ENCODE measurements at places on chromosomes 4 and X. TPM values are rescaled to one million over a fixed set of nuclear protein-coding genes. Genes with fewer than 3 reads are reported as not detected.

GRCh38 chrX:357693-358471 lies 28.8 kb downstream of the PPP2R3B start:
- H3K4me3 ChIP-seq: no peak overlapping the region
- H3K27ac ChIP-seq: peak overlapping the region; percentile 9
- H3K4me1 ChIP-seq: peaks cover 13% of the 10 kb centered on the region
- peak; percentile 90 for DNase-seq

- H3K27me3 ChIP-seq: no peaks in the 10 kb centered on the region
- H3K4me3 ChIP-seq: peak overlapping the region; percentile 73
- peaks cover 19% of the 10 kb centered on the region for H3K4me1 ChIP-seq
- DNase-seq: peak; percentile 94
Observed at GRCh38 chrX:74536152-74536831, 78.1 kb downstream of the RLIM start.

- H3K4me1 ChIP-seq: peaks cover 11% of the 10 kb centered on the region
- peak within 1 kb of the TSS; percentile 68 for H3K4me3 ChIP-seq
- peak within 1 kb of the TSS; percentile 69 for H3K27ac ChIP-seq
- no peaks in the 10 kb centered on the region for H3K36me3 ChIP-seq
- DNase-seq: no peak
Observed at GRCh38 chrX:1336331-1336943, at the start of gene IL3RA. Gene IL3RA, plus strand, starts transcription at chrX:1336785. Its CDS starts 4,981 bp downstream, at chrX:1341766.

DNA sequence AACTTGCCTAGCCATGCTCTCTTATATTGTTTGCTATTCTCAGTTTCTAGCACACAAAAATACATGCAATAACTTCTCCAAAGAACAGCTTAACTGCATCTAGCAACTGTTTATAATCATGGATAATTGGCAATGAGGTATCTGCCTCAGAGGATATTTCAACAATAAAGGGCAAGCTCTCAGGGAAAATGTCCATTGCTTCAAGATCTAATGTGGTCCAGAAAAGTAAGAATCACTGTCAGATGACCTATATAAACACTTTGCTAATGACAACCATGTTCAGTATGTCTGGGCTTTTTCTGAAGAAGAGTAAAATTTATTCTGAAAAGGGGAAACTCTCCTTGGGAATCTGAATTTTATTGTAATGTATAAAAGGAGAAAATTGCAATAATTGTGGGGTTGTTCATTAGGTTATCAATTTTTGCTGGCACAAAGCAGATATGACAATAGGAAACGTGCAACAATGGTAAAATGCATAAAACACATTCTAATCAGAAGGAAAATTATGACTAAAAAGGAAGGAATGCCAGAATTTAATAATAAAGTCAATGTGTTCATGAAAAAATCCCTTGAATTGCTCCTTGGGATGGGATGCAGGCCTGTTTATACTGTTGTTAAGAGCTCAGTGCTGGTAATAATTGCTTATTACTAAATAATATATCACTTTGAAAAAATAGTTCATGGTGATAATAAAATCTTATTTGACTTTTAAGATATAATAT lies 90.3 kb downstream of the ANTXR2 start:
- H3K27me3 ChIP-seq: no peaks in the 10 kb centered on the region
- H3K4me3 ChIP-seq: no peak overlapping the region
- peaks cover 3% of the 10 kb centered on the region for H3K36me3 ChIP-seq
- no peaks in the 10 kb centered on the region for H3K4me1 ChIP-seq

DNA sequence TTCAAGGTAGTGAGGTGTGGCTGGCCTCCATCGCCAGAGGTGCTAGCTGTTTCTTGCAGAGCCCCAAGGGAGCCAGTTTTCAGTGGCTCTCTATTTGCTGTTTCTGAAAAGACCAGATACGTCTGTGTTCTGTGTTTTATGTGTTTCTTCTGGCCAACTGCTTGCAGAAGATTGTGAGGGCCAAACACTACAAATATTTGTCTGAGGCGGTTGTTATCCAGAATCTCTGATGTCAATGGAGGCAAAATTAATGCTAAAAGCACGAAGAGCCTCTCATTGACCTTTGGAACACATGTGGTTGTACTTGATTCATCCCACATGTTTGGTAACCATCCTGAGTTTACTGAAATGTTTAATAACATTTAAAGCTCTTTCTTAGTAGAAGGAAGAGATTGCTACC lies 113.9 kb downstream of the CT47B1 start:
- H3K27me3 ChIP-seq: no peaks in the 10 kb centered on the region
- DNase-seq: no peak
- no peaks in the 10 kb centered on the region for H3K4me1 ChIP-seq
- no peaks in the 10 kb centered on the region for H3K36me3 ChIP-seq
- H3K4me3 ChIP-seq: no peak overlapping the region
- H3K27ac ChIP-seq: no peak overlapping the region

Gene TTC29
- total RNA-seq: 0.41 TPM

Gene MBNL3
- total RNA-seq: 3.8 TPM

Gene IGSF1
- 3.5 TPM for total RNA-seq

- H3K36me3 ChIP-seq: no peaks in the 10 kb centered on the region
- H3K4me1 ChIP-seq: peaks cover 14% of the 10 kb centered on the region
- DNase-seq: no peak
- no peaks in the 10 kb centered on the region for H3K27me3 ChIP-seq
Observed at GRCh38 chr4:127732623-127733328, 2.6 kb downstream of the SLC25A31 start.

- DNase-seq: no peak
- H3K4me1 ChIP-seq: no peaks in the 10 kb centered on the region
- H3K4me3 ChIP-seq: no peak overlapping the region
- no peak overlapping the region for H3K27ac ChIP-seq
- peaks cover 6% of the 10 kb centered on the region for H3K36me3 ChIP-seq
Observed at GRCh38 chr4:16262188-16262587, 35.9 kb upstream of the TAPT1 start.

Gene DMP1
- total RNA-seq: not detected

Gene CACNA1F
- not detected for total RNA-seq

Gene BST1
- 0.45 TPM for total RNA-seq

DNA sequence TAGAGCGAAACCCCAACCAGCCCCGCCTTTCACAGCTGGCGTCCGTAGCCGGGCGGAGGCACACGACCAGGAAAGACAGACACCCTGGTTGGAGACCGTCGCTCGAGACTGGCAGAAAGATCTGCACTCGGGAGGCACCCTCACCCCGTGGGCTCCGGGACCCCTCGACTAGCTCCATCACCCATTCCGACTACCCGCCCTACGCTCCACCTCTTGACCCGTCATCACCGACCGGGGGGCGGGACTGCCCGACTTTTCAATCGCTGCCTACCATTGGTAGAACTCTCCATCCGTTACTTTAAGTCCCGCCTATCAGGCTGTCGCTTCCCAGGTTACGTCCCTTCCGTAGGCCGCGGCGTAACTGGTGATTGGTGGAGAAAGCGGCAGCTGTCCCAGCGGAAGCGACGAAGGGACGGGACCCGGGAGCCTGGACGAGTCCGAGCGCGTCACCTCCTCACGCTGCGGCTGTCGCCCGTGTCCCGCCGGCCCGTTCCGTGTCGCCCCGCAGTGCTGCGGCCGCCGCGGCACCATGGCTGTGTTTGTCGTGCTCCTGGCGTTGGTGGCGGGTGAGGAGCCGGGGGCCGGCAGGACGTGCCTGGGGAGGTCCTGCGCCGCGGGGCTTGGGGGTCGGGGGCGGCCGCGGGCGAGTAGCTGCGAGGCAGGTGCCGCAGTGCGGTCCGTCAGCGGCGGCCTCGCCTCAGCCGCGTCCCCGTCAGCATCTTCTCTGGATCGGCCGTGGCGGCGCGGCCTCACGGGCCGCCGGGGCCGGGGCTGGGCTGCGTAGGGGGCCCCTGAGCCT lies at the start of gene ATP6AP2:
Gene ATP6AP2 (plus strand): TSS at position 434 of the 799 bp plus-strand sequence. CDS start 96 bp downstream, at position 530.
- DNase-seq: peak; percentile 97
- no peaks in the 10 kb centered on the region for H3K27me3 ChIP-seq
- H3K4me3 ChIP-seq: peak within 1 kb of the TSS; percentile 84
- no peaks in the 10 kb centered on the region for H3K36me3 ChIP-seq
- H3K27ac ChIP-seq: peak within 1 kb of the TSS; percentile 91
- peaks cover 12% of the 10 kb centered on the region for H3K4me1 ChIP-seq

DNA sequence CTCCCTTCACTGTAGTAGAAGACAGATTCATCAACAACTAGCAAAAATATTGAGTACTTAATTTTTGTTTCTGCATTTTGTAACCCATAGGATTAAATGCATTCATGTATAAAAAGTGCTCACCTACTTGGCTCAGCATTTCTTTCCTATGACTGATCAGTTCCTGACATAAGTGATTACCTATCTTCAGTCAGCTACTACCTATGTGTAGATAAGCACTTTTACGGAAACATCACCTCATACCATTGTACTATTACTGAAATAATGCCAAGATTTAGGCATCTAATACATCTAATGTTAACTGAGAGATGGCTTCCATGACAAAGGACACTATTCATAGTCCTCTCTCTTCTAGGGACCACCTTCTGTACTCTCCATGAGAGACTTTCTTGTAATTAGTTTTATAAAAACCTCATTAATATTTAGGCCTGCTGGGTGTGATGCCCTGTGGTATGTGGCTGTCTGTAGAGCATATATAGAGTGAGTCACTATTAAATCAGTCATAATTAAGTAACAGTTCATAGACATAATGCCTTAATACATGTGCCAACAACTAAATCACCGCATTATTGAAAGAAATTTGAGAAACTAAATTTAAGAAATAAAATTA lies 147.0 kb downstream of the PDGFC start:
- H3K36me3 ChIP-seq: peaks cover 3% of the 10 kb centered on the region
- peaks cover 35% of the 10 kb centered on the region for H3K4me1 ChIP-seq
- no peak for DNase-seq
- H3K27me3 ChIP-seq: no peaks in the 10 kb centered on the region
- no peak overlapping the region for H3K27ac ChIP-seq
- H3K4me3 ChIP-seq: no peak overlapping the region

DNA sequence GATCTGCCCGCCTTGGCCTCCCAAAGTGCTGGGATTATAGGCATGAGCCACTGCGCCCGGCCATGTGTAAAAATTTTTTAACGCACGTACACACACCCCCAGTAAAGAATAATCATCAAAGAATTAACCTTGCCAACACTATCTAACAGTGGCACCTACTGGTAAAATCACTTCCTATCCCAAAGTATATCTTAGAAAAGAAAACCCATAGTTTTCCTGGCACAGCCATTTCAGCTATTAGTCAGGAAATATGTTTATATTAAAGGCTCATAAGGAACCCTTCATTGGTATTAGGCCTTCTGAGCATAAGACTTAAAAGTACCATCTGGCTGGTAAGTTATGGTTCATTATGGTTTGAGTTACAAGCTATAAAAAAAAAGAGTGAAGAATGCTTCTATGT lies 14.1 kb downstream of the S100G start:
- peaks cover 45% of the 10 kb centered on the region for H3K4me1 ChIP-seq
- H3K4me3 ChIP-seq: no peak overlapping the region
- H3K27me3 ChIP-seq: no peaks in the 10 kb centered on the region
- no peak for DNase-seq

- no peaks in the 10 kb centered on the region for H3K27me3 ChIP-seq
- DNase-seq: no peak
Observed at GRCh38 chrX:134774190-134775048, 116.1 kb upstream of the PLAC1 start.

DNA sequence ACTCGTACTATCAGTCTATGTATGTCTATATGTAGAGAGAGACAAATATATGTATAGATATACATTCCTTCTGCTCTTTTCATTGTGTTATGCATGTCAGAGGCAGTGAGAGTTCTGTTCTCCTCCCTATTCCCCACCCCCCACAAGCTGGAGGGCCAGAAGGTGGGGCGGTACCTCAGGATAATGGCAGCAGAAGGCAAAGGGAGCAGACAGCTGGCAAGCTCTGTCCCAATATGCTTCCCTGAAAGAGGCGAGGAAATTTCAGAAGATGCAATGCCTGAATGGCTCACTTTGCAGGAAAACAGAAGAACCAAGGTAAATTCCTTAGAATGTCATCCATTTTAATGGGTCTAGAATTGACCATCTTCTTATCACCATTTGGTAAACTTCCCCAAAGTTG lies 114.4 kb downstream of the NAA11 start:
- no peaks in the 10 kb centered on the region for H3K36me3 ChIP-seq
- H3K4me1 ChIP-seq: no peaks in the 10 kb centered on the region
- no peak overlapping the region for H3K4me3 ChIP-seq
- no peak overlapping the region for H3K27ac ChIP-seq

- no peak overlapping the region for H3K27ac ChIP-seq
- H3K27me3 ChIP-seq: no peaks in the 10 kb centered on the region
- H3K4me1 ChIP-seq: no peaks in the 10 kb centered on the region
- no peak overlapping the region for H3K4me3 ChIP-seq
- no peaks in the 10 kb centered on the region for H3K36me3 ChIP-seq
Observed at GRCh38 chr4:90458576-90458975, 331.4 kb downstream of the CCSER1 start.

Gene SSX3
- total RNA-seq: not detected

Gene NWD2
- total RNA-seq: not detected

Gene FGFR3
- 4.3 TPM for total RNA-seq

- H3K36me3 ChIP-seq: no peaks in the 10 kb centered on the region
- H3K27me3 ChIP-seq: peaks cover 11% of the 10 kb centered on the region
- H3K4me3 ChIP-seq: no peak overlapping the region
- H3K27ac ChIP-seq: no peak overlapping the region
Observed at GRCh38 chr4:167290678-167291077, 56.4 kb upstream of the SPOCK3 start.

Gene FOXR2
- not detected for total RNA-seq

Gene TLR10
- total RNA-seq: not detected

DNA sequence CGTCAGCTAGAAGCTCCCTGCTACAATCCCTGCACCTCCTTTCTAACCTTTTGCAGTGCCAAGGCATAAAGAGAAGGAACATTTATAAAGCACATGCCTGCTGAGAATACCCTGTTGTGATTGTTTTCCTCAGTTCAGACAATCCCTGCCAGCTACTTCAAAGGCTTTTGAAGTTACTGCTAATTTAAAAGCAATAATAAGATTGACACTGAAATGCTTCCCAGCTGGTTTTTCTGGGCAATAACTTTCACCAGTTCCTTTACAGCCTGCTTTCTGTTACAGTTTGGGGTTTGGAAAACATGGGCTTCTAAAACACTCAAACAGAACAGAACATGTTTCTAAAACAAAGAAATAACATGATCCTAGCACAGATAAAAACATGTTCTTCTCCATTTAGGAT lies 232.3 kb upstream of the CPEB2 start:
- H3K4me1 ChIP-seq: no peaks in the 10 kb centered on the region
- H3K27me3 ChIP-seq: peaks cover 7% of the 10 kb centered on the region
- no peak for DNase-seq

Gene YY2
- total RNA-seq: 4.7 TPM

Gene RADX
- total RNA-seq: 0.31 TPM

GRCh38 chr4:95165926-95166524 lies 382.7 kb downstream of the UNC5C start:
- H3K36me3 ChIP-seq: no peaks in the 10 kb centered on the region
- H3K4me1 ChIP-seq: peaks cover 6% of the 10 kb centered on the region
- no peak overlapping the region for H3K4me3 ChIP-seq
- no peaks in the 10 kb centered on the region for H3K27me3 ChIP-seq
- no peak for DNase-seq
- no peak overlapping the region for H3K27ac ChIP-seq

- peaks cover 8% of the 10 kb centered on the region for H3K36me3 ChIP-seq
- no peak overlapping the region for H3K27ac ChIP-seq
- no peak overlapping the region for H3K4me3 ChIP-seq
- H3K4me1 ChIP-seq: peaks cover 6% of the 10 kb centered on the region
Observed at GRCh38 chr4:71406459-71406963, 67.7 kb downstream of the SLC4A4 start.
